ENCODE measurements at places on chromosomes 13 and 19.

DNA sequence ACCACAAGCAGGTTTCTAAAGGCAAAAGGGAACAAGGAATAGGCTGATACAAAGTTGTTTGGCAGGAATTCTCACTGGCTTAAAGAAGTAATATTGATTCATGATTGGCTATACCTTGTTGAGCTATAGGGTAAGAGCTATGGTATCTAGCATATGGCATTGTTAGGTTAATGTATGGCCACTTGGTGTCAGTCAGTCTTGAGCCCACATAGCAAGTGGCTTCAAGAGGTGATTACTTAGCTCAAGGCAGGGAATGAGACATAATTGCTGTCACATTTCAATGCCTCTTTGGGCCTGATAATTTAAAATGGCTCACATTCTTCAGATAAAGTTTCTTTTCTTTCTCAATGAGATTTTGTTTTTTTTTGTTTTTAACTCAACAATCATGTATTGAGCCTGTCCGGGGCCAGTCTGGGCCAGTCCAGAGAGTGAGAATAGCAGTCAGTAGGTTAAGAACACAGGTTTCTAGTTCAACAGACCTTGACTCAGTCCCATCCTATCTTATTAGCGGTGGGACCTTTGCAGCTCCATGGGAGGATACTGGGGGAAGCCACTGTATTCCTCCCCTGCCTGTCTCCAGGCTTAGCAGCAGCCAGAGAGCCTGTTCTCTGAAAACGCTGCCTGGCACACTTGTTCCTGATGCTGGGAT lies 45.8 kb upstream of the RCBTB2 start:
- no peak for DNase-seq

GRCh38 chr19:55091955-55092354 lies 16.3 kb downstream of the EPS8L1 start:
- DNase-seq = no peak

DNA sequence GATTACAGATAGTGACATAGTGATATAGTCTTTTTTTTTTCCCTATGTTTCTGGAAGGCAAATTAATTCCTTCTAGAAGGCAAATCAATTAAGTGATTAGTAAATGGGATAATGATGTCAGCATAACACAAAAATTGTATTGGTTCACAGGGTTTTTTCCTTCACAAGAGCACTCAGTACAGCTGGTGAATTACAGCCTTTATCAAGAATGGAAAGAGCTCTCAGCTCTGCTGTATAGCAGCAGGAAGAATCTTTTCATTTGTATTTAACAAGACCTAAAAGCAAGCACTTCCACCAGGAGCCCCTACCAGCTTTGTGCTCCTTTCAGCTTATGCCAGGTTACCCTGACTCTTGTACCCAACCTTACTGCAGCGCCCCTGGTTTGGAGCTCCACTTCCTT lies 90.8 kb downstream of the SERP2 start:
- DNase-seq = no peak

DNA sequence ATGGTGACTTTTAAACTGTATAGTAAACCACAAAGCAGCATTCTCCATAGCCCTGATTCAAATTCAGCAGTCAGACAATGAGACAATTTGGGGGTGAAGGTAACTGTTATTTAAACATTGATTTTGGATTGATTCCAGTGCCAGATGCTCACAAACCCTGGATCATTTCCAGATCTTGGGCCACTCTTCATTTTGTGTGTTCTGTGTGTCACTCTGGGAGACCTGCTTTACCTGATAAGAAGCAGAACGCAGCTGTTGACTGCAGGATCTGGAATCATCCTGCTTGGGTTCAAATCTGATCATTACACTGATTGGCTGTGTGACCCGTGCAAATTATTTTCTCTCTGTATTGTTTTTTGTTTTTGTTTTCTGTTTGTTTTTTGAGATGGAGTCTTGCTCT lies 4.0 kb upstream of the PCDH8 start:
- DNase-seq = no peak

- DNase-seq = no peak
Measured at GRCh38 chr13:44429311-44429710, 55.7 kb downstream of the SERP2 start.

GRCh38 chr19:48381178-48381950 lies 10.0 kb downstream of the KDELR1 start:
- DNase-seq = no peak

DNA sequence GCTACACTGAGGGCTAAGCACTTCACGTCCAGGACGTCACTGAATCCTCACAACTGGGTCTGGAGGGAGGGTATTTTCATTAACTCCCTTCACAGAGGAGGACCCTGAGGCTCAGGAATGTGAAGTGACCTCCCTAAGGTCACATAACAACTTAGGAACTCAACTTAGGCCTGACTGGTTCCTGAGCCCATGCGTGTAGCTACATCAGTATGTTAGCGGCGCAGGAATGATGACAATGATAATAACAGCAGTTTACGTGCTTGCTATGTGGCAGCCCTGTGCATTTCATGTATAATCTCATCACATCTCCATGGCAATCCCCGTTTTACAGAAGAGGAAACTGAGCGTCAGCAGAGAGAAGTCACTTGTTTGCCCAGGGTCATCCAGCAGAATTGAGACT lies 18.3 kb downstream of the KRTDAP start:
- DNase-seq = no peak

GRCh38 chr13:42388326-42388725 lies 116.4 kb downstream of the AKAP11 start:
- DNase-seq = no peak

- DNase-seq = no peak
Measured at GRCh38 chr13:40484974-40485373, 181.5 kb downstream of the FOXO1 start.

DNA sequence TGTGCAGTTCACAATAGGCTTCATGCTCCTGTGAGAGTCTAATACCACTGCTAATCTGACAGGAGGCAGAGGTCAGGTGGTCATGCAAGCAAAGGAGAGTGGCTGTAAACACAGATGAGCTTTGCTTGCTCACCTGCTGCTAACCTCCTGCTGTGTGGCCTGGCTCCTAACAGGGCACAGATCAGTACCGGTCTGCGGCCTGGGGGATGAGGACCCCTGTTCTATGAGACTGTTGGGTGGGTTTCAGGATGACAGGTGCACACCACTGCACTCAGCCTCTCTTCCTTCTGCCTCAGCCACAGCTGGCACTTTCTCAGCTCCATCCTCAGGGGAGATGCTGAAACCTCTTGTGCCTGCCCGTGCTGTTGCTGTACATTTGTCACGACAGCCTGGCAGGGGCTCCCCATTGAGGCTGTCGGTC lies 9.7 kb downstream of the CLEC4G start:
- no peak for DNase-seq

- DNase-seq = no peak
Measured at GRCh38 chr19:37519890-37520289, 13.2 kb downstream of the ZNF793 start.

GRCh38 chr13:113919761-113920559 lies 53.9 kb downstream of the C13orf46 start:
- DNase-seq = no peak

- DNase-seq = no peak
Measured at GRCh38 chr13:104650431-104650830, 1584.2 kb upstream of the SLC10A2 start.

GRCh38 chr13:69997061-69997460 lies 110.6 kb upstream of the ATXN8OS start:
- no peak for DNase-seq

DNA sequence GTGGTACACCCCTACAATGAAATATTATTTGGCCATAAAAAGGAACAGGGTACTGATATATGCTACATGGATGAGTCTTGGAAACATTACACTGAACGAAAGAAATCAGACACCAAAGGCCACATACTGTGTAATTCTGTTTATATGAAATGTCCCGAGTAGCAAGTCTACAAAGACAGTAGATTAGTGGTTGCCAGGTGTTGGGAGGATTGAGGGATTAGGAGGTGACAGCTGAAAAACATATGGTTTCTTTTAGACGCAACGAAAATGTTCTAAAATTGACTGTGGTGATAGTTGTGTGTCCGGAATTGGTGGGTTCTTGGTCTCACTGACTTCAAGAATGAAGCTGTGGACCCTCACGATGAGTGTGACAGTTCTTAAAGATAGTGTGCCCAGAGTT lies 35.1 kb downstream of the IL17D start:
- no peak for DNase-seq

DNA sequence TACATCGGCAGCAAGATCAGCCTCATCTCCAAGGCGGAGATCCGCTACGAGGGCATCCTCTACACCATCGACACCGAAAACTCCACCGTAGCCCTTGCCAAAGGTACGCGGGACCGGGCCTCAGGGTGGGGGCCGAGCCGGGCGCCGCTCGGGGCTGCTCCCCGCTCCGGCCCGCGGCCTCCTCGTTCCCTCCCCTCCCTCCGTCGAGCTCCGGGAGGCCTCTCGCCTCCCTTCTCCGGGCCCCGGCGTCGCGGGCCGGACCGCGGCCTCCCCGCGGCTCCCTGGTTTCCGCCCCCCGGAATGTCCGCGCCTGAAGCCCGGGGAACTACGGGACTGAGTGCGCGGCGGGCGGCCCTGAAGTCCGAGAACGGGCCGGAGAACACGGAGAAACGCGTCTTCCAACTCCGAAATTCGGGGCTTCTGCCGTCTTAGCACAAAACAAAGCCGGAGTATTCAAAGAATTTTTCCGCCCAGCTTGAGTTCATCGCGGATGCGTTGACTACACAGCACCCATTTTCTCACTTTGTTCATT lies 423 bp downstream of the LSM14A start:
- DNase-seq = no peak

- peak; percentile 49 for DNase-seq
Measured at GRCh38 chr19:8252922-8253589, 43.9 kb downstream of the CERS4 start.

GRCh38 chr13:31038834-31039552 lies 106.5 kb downstream of the TEX26 start:
- DNase-seq = no peak

GRCh38 chr19:53019684-53020083 lies 6.0 kb downstream of the ERVV-1 start:
- DNase-seq = peak; percentile 3

GRCh38 chr13:32530841-32531253 lies 7.7 kb downstream of the N4BP2L2 start:
- DNase-seq = no peak

DNA sequence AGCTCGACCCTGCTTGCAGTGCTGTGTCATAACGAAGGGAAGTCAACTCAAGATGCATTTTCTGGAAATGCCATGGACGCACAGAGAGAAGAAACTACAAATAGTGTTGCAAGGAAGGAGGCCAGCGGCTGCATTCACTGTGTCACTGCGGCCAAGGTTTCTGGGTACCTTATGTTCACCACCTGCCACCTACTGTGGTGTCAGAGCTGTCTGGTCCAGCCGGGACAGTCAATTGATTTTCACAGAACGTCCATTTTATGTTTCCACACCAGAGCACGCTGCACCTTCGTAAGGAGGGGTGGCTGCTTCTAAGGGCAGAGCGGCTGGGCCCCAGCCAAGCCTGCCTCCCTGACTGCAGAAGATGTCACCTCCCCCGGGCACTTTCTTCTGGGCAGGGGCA lies 17.7 kb downstream of the TSHZ3 start:
- no peak for DNase-seq

- DNase-seq = no peak
Measured at GRCh38 chr13:44668688-44669087, 92.6 kb upstream of the TSC22D1 start.

GRCh38 chr13:50697746-50698539 lies 145.5 kb downstream of the DLEU7 start:
- no peak for DNase-seq

GRCh38 chr19:10238172-10238783 lies 7.1 kb upstream of the S1PR2 start:
- no peak for DNase-seq

- no peak for DNase-seq
Measured at GRCh38 chr13:81568824-81569223, 1227.9 kb upstream of the SPRY2 start.

DNA sequence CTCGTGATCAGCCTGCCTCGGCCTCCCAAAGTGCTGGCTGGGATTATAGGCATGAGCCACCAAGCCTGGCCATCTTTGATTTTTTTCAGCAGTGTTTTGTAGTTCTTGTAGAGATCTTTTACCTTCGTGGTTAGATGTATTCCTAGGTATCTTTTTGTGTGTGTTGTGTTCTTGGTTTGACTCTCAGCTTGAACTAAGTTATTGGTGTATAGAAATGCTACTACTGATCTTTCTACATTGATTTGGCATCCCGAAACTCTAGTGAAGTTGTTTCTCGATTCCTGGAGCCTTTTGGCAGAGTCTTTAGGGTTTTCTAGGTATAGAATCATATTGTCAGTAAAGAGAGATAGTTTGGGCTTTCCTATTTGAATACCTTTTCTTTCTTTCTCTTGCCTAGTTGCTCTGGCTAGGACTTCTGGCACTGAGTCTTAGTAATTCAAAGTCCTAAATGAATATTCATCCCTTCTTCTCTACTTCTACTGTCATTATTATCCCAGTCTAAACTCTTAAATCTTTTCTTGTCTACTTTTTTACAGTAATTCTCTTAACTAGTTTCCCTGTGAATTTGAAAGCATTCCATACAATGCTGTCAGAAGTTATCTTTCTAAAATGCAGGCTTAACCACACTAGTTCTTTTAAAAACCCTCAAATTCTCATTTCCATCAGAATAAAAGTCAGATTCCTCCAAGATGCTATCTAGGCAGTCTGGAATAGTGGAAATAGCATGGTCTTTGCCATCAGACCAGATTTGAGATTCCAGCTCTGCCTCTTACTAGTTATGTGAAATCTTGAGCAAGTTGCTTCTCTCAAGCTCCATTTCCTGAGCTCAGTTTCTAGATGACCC lies 7.0 kb downstream of the GPR18 start:
- DNase-seq = no peak

DNA sequence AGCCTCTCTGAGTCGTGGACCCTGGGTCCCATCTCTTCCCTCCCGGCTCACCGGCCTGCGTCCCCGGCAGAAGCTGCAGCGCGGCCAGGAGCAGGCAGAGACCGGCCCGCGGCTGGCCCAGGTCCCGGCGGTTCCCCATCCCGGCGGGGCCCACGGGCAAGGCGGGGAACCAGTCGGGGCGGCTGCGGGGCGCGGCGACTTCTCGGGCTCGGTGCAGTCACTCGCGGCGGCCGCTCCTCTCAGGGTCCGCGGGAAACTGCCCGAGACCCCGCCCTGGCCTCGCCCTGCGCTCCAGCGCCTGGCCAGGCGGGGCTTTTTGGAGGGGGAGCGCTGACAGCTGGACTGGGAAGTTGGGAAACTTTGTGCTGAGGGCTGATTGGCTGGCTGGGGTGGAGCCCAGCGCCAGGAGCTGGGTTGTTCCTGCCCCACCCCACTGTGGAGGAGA lies at the start of gene COL5A3:
COL5A3 (minus strand) TSS at position 258 of the 445 bp plus-strand sequence; CDS start at position 139, 119 bp downstream.
- DNase-seq = no peak

DNA sequence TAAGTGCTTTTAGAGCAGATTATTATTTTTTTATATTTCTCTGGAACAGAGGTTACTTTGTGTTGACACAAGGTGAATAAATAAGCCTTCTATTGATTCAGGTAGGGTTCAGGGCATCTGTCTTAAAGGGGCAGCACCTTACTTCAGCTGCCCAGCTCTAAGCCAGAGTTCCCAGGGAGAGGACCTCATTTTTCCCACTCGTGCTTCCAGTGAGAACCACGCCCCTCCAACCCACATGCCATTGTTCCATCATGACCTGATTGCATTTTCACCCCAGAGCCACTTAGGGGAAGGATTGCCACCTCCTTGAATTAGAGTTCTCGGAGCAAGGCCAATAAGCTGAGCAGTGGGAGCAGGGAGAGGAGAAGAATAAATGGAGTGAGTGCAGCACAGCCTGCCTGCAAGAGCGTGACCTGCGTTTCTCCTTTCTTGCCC lies 104.3 kb upstream of the FRY start:
- no peak for DNase-seq

GRCh38 chr19:9627856-9628255 lies 6.8 kb upstream of the ZNF561 start:
- no peak for DNase-seq

GRCh38 chr13:83825676-83826075 lies 56.6 kb downstream of the SLITRK1 start:
- DNase-seq = no peak

- DNase-seq = no peak
Measured at GRCh38 chr13:59690857-59691500, 472.7 kb downstream of the DIAPH3 start.
